ENCODE measurements at places on chromosomes 16 and 17.
A peak's percentile ranks its signal among the peaks of the same experiment; 100 is the strongest.

- no peaks in the 10 kb centered on the region for H3K36me3 ChIP-seq
- H3K27me3 ChIP-seq, result no peaks in the 10 kb centered on the region
- no peak overlapping the region for H3K27ac ChIP-seq
- H3K4me3 ChIP-seq, result no peak overlapping the region
- no peak for DNase-seq
- H3K4me1 ChIP-seq, result no peaks in the 10 kb centered on the region
Measured at GRCh38 chr17:80445007-80445725, 30.2 kb downstream of the ENDOV start.

- H3K27me3 ChIP-seq, result no peaks in the 10 kb centered on the region
- DNase-seq, result no peak
- no peak overlapping the region for H3K27ac ChIP-seq
- no peaks in the 10 kb centered on the region for H3K4me1 ChIP-seq
- H3K36me3 ChIP-seq, result no peaks in the 10 kb centered on the region
Measured at GRCh38 chr17:4635823-4636375, 5.6 kb downstream of the ALOX15 start.

- H3K27ac ChIP-seq, result no peak overlapping the region
- no peak overlapping the region for H3K4me3 ChIP-seq
- no peak for DNase-seq
Measured at GRCh38 chr17:71790791-71791190, 330.0 kb upstream of the SOX9 start.

DNA sequence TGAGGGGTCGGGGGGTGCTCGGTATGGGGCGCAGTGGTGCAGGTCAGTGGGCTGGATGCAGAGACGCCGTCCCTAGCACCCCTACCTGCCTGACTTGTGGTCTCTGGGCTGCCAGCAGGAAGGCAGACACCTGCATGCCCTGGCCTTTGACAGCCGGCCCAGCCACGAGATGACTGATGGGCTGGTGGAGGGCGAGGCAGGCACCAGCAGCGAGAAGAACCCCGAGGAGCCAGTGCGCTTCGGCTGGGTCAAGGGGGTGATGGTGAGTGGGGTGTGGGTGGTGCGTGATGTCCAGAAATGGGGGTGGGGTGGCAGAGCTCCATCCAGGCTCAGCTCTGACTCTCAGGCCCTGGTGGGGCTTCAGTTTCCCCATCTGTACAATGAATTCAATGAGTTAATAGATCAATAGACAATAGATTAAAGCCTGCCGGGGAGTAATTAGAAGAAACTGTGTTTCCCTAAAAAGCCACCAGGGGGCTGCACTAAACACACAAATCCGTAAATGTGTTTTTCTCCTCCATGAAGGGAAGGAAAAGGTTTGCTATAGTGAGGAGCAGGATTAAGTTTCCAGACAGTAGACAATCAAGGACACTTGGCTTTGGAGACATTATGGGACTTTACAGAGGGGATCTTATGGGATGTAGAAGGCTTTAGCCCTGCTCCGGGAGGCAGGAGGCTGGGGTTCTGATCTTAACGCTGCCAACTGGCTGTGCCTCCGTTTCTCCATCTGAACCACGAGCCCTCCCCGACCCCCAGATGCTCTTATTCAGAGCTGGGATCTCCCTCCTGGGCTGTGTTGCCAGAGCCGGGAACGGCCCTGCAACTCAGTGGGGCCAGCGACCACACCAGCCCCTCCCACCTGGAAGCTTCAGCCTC is 2.2 kb downstream of the SLC12A3 start:
- no peak overlapping the region for H3K27ac ChIP-seq
- H3K4me3 ChIP-seq, result no peak overlapping the region
- no peaks in the 10 kb centered on the region for H3K27me3 ChIP-seq
- DNase-seq, result no peak

- no peaks in the 10 kb centered on the region for H3K27me3 ChIP-seq
- no peaks in the 10 kb centered on the region for H3K36me3 ChIP-seq
- H3K4me3 ChIP-seq, result peak overlapping the region; percentile 31
- DNase-seq, result no peak
- peak overlapping the region; percentile 91 for H3K27ac ChIP-seq
Measured at GRCh38 chr17:78748048-78748729, 33.9 kb downstream of the CYTH1 start.

DNA sequence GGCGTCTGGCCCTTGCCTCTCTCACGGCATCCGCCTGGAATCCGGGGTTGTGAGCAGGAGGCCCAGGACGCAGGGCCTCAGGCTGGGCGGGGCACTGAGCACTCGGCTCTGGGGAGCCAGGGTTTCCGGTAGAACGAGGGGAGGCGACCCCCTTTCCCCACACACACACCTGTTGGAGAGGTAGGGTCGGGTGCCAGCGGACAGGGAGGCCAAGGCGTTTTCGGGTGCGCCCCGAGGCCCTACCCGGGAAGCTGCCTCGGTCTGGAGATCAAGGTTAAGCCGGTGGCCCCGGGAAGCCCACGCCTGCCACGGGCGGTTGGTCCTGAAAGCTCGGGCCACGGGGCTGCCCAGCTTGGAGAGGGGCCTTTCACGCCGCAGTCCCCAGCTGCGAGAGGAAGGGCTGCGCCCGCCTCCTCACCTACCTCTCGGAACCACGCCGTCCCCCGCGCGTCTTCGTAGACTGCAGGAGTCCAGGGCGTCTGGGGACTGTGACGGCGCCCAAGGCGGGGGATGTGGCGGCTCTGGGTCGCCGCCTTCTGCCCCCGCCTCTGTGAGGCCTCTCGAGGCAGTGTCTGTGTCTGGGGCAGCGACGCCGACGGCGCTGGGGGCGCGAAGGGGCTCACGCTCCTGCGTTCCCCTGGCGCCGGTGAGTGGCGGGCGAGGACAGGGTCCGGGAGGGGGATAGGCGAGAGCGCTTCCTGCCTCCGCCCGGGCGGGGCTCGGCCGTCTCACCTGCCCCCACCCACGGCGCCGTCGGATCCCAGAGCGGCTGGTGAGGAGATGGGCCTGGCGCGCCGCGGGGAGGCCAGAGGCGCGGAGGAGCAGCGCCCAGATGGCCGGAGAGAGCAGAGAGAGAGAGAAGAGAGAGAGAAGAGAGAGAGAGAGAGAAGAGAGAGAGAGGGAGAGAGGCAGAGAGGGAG is 20.3 kb upstream of the HOXB9 start:
- H3K27ac ChIP-seq, result no peak overlapping the region
- H3K4me3 ChIP-seq, result no peak overlapping the region
- H3K36me3 ChIP-seq, result no peaks in the 10 kb centered on the region
- DNase-seq, result no peak
- no peaks in the 10 kb centered on the region for H3K4me1 ChIP-seq

DNA sequence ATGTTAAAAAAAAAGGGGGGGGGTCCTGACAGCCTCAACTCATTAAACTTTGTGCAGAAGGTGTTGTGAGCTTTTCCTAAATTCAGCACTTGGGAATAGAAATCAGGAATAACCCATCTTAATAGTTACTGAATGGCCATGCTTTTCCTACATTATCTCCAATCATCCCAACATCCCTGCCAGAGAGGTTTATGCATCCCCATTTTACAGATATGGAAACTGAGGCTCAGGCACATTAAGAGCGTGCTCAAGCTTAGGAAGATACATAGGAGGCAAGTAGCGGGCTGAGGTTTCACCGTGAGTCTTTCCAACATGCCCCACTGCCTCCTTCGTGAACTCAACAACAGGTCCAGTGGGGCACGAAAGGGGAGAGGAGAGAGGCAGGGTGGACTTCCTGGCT is 78.4 kb downstream of the C17orf67 start:
- no peak overlapping the region for H3K4me3 ChIP-seq
- no peaks in the 10 kb centered on the region for H3K36me3 ChIP-seq
- DNase-seq, result no peak
- no peaks in the 10 kb centered on the region for H3K4me1 ChIP-seq
- no peak overlapping the region for H3K27ac ChIP-seq

DNA sequence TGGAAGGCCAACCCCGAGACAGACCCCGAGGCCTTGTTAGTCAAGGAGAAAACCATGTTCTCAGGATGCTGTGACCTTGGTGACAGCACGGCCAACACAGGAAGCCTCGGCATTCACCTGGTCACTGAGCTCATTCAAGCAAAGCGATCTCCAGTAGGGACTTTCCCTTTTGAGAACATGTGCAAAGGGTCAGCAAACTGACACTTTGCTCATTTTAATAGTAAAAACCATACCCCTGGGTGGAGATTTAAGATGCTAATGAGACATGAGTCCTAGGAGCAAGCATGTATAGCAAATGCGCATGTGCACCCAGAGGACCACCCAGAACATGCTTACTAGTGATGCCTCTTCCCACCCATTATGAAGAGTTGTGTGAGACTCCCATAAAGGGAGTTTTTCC is 5.7 kb upstream of the SULT1A2 start:
- no peaks in the 10 kb centered on the region for H3K27me3 ChIP-seq
- H3K36me3 ChIP-seq, result peaks cover 7% of the 10 kb centered on the region
- no peak overlapping the region for H3K4me3 ChIP-seq
- peak; percentile 24 for DNase-seq

- H3K4me3 ChIP-seq, result no peak overlapping the region
- DNase-seq, result no peak
- peak overlapping the region; percentile 75 for H3K27ac ChIP-seq
- no peaks in the 10 kb centered on the region for H3K36me3 ChIP-seq
Measured at GRCh38 chr17:66507982-66508760, 205.8 kb downstream of the PRKCA start.

DNA sequence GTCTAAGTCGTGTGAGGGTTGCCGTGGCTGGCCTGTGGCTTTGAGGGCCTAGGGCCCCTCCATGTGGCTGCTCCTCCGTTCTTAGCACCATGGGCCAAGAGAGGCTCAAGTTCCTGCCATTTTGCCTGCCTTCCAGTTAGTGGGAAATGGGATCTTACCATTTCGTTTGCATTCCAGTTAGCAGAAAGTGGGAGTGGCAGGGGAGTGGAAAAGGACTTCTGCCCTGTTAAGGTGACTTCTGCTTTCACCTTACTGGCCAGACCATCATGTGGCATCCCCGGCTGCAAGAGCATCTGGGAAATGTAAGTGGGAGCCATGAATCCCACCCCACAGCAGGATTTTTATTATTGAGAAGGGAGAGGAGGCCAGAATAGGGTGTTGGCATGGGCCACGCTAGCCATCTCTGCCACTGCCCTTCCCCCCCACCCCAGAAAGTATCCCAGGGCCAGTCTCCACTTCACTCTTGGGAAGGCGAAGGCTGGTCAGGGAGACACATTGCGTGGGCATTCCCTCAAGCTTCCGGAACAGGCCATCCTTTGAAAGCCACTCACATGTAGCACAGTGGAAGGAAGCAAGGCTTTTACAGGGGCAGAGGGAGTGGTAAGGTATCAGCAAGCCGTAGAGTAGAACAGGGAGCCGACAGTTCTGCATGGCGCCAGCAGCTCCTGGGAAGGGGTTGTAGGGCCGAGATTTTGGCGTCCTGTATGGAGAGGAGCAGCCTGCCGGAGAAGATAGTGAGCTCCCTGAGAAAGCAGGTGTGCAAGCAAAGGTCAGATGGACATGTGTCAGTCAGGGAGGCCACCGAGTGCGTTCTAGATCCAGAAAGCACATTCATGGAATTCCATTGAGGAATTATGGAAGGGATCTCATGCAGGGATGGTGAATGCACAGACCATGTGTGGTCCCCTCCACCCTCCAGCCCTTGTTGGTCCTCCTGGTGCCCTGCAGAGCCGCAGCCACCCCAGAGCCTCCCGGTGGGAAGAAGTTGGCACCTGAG is 33.4 kb downstream of the CMIP start:
- H3K4me1 ChIP-seq, result peaks cover 53% of the 10 kb centered on the region
- H3K27me3 ChIP-seq, result no peaks in the 10 kb centered on the region
- no peaks in the 10 kb centered on the region for H3K36me3 ChIP-seq
- peak overlapping the region; percentile 14 for H3K4me3 ChIP-seq

- H3K4me1 ChIP-seq, result no peaks in the 10 kb centered on the region
- no peak for DNase-seq
- no peaks in the 10 kb centered on the region for H3K27me3 ChIP-seq
- no peak overlapping the region for H3K27ac ChIP-seq
- no peak overlapping the region for H3K4me3 ChIP-seq
- no peaks in the 10 kb centered on the region for H3K36me3 ChIP-seq
Measured at GRCh38 chr16:12255919-12256665, 279.6 kb downstream of the SNX29 start.

DNA sequence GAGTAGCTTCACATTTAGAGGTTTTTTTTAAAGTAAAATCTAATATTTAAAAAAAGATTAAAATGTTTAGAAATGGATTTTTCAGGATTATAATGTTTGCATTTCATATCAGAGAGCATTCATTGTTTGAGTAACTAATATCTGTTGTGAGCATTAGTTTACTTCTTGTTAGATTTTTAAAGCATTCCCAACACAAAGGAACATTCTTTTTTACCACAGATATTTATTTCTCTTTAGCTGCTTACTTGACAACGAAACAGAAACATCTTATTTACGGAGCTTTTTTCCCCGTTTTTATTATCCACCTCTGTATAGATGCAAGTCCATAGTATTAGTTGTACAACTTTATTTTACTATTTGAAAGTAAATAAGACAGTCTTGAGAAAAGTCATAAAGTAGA is 53.0 kb downstream of the NFAT5 start:
- H3K27ac ChIP-seq, result no peak overlapping the region
- no peaks in the 10 kb centered on the region for H3K36me3 ChIP-seq
- H3K27me3 ChIP-seq, result no peaks in the 10 kb centered on the region
- H3K4me1 ChIP-seq, result no peaks in the 10 kb centered on the region
- no peak for DNase-seq

GRCh38 chr17:59277031-59277430 is 54.4 kb upstream of the YPEL2 start:
- no peak overlapping the region for H3K4me3 ChIP-seq
- DNase-seq, result no peak
- H3K4me1 ChIP-seq, result no peaks in the 10 kb centered on the region
- no peak overlapping the region for H3K27ac ChIP-seq
- no peaks in the 10 kb centered on the region for H3K27me3 ChIP-seq
- H3K36me3 ChIP-seq, result no peaks in the 10 kb centered on the region

GRCh38 chr16:55569025-55569424 is 2.5 kb downstream of the CAPNS2 start:
- no peak for DNase-seq
- H3K36me3 ChIP-seq, result no peaks in the 10 kb centered on the region
- H3K4me3 ChIP-seq, result no peak overlapping the region
- no peak overlapping the region for H3K27ac ChIP-seq
- H3K27me3 ChIP-seq, result no peaks in the 10 kb centered on the region

DNA sequence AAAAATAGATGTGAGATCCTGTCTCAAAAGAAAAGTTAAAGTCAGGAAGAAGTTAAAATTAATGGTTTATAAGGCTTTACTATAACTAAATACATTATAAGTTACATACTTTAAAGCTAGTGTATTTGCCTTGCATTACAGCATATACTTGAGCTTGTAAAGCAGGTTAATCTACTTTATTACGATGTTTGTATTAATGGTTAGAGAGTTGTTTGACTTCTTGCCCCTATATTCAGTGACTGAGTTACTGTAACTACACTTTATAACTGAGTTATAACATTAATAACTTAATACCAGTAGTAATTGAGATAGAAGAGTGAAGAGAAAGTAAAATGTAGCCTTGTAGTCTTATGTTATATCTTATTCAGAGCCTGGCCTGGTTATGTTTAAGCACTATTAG is 22.9 kb downstream of the CLTC start:
- H3K27ac ChIP-seq, result no peak overlapping the region
- peaks cover 9% of the 10 kb centered on the region for H3K36me3 ChIP-seq
- DNase-seq, result no peak
- H3K27me3 ChIP-seq, result no peaks in the 10 kb centered on the region
- H3K4me3 ChIP-seq, result no peak overlapping the region
- no peaks in the 10 kb centered on the region for H3K4me1 ChIP-seq
